ENCODE measurements at places on chromosomes 5 and 9. TPM values are rescaled to one million over a fixed set of nuclear protein-coding genes. Genes with fewer than 3 reads are reported as not detected.

The KCNMB1 gene
- not detected for total RNA-seq

The RANBP17 gene
- total RNA-seq: 3.1 TPM

The LRRC19 gene
- total RNA-seq: not detected

The TCOF1 gene
- total RNA-seq: 76.5 TPM

The CER1 gene
- not detected for total RNA-seq

The ENTR1 gene
- total RNA-seq: 74.5 TPM

The GPR151 gene
- total RNA-seq: not detected

The NIPAL4 gene
- 9.9 TPM for total RNA-seq

The TOPORS gene
- total RNA-seq: 11.9 TPM

The MCIDAS gene
- total RNA-seq: 2.5 TPM

The RIOK2 gene
- total RNA-seq: 18.1 TPM

The NTRK2 gene
- not detected for total RNA-seq

The PCDHGC3 gene
- total RNA-seq: 6.3 TPM

The ACTBL2 gene
- total RNA-seq: not detected

The PCDHA1 gene
- total RNA-seq: 0.21 TPM

The IL17B gene
- not detected for total RNA-seq

The SOHLH1 gene
- total RNA-seq: 0.09 TPM

The IFNA10 gene
- not detected for total RNA-seq

The GFI1B gene
- not detected for total RNA-seq

The IL9 gene
- total RNA-seq: not detected

The CDX1 gene
- total RNA-seq: not detected

The ACSL6 gene
- total RNA-seq: not detected

The ENTREP1 gene
- 0.48 TPM for total RNA-seq

The SHOC1 gene
- not detected for total RNA-seq

The OGN gene
- not detected for total RNA-seq

The WNT8A gene
- total RNA-seq: not detected

The AJM1 gene
- total RNA-seq: 4.0 TPM

The LMX1B gene
- 1.7 TPM for total RNA-seq

The PDE8B gene
- total RNA-seq: 0.82 TPM

The PTGES gene
- total RNA-seq: 92.3 TPM

The SUSD3 gene
- total RNA-seq: 0.62 TPM

The KIF12 gene
- total RNA-seq: 2.0 TPM

The FABP6 gene
- total RNA-seq: 0.87 TPM

The ZNF454 gene
- total RNA-seq: not detected

The KCNV2 gene
- not detected for total RNA-seq

The CCL28 gene
- 0.21 TPM for total RNA-seq

The TMEM174 gene
- not detected for total RNA-seq

The RBM18 gene
- 13.8 TPM for total RNA-seq

The CARD19 gene
- 63.2 TPM for total RNA-seq

The MEF2C gene
- not detected for total RNA-seq

The WDR31 gene
- total RNA-seq: 1.1 TPM

The CDO1 gene
- total RNA-seq: 0.09 TPM

The SLC25A46 gene
- total RNA-seq: 32.2 TPM

The KIF24 gene
- 3.4 TPM for total RNA-seq

The ANXA2R gene
- total RNA-seq: 2.3 TPM

The SLC6A18 gene
- not detected for total RNA-seq

The QRFP gene
- not detected for total RNA-seq

The OR5C1 gene
- not detected for total RNA-seq

The TRAF1 gene
- 8.1 TPM for total RNA-seq

The ANKDD1B gene
- total RNA-seq: 0.08 TPM

The ZBTB43 gene
- total RNA-seq: 6.1 TPM

The PCA3 gene
- total RNA-seq: not detected

The SHROOM1 gene
- 11.0 TPM for total RNA-seq

The TMC1 gene
- total RNA-seq: 0.05 TPM

The GRIN3A gene
- not detected for total RNA-seq
